ENCODE measurements at places on chromosomes 7 and 10. TPM values are rescaled to one million over a fixed set of nuclear protein-coding genes. Genes with fewer than 3 reads are reported as not detected.

The AFAP1L2 gene
- 0.94 TPM for total RNA-seq

The RNF148 gene
- not detected for total RNA-seq

The NRAP gene
- not detected for total RNA-seq

The CLRN3 gene
- not detected for total RNA-seq

The NYAP1 gene
- 0.10 TPM for total RNA-seq

The LAMB4 gene
- 0.10 TPM for total RNA-seq

The HOXA11 gene
- not detected for total RNA-seq
